ENCODE measurements at places on chromosomes 4 and X.
A peak's percentile ranks its signal among the peaks of the same experiment; 100 is the strongest.

DNA sequence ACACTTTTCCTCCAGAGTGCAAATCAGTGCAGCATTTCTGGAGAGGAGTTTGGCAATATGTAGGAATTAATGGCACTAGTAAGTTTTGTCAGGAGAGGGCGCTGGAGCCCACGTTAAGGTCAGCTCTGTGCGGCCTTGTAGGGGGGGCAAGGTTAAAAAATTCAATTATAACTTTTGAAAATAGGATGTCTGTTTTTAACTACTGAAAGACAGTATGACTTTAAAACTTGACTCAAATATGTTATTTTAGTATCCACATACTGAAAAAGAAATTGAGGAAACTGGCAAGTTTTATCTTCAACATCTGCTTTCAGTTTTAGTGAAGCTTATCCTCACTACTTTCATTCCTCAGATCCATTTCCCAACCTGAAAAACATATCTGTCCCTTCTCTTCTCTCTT, 30.9 kb upstream of the HSD17B13 start:
- peak; percentile 12 for DNase-seq

GRCh38 chr4:101019313-101019712, 328.0 kb downstream of the PPP3CA start:
- DNase-seq: no peak

DNA sequence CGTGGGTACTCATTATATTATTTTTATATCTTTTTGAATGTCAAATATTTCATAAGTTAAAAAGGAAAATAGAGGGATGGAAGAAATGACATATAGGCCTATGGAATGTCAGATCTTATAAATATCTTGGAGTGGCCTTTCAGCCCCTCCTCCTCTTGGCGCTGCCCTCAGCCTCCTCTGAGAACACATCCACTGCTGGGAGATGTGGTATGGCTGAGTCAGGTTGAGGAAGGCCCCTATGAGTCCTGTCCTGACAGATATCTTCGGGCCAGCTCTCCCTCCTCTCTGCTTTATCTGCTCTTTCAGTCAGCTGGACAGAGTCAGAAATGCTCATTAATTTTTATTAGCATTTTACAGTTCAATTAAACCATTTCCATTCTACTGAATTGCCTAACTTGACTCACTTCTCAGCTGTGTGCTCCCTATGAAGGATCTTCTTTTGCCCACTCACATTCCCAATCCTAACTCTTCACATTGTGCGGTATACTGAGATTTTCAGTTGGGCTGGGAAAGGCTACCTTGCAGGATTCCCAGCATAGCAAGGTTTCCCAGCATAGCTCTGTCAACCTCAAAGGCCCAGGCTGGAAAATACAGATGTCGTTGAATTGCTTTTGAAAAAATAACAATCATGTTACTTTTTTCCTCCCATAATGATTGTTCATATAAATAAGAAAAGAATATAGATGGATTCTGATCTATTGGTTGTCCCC, 128.0 kb downstream of the ARHGEF9 start:
- DNase-seq: no peak

DNA sequence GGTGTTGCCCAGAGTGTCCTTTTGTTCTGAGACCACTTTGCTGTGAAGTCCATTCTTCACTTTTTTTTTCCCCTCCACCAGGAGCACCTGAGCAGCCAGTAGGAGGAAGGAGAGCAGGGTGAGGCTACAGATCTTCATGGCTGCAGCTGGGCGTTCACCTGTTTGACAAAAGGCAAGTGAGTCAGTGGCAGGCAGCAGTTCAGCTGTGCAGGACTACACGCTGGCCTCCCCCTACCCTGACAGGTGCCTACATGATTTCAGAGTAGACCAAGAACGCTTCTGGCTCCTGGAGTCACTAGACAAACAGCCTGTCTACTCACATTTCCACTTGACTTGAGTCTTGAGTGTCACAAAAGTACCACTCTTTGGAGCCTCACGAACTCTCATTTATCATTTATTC, 2.0 kb downstream of the FGFBP1 start:
- no peak for DNase-seq

DNA sequence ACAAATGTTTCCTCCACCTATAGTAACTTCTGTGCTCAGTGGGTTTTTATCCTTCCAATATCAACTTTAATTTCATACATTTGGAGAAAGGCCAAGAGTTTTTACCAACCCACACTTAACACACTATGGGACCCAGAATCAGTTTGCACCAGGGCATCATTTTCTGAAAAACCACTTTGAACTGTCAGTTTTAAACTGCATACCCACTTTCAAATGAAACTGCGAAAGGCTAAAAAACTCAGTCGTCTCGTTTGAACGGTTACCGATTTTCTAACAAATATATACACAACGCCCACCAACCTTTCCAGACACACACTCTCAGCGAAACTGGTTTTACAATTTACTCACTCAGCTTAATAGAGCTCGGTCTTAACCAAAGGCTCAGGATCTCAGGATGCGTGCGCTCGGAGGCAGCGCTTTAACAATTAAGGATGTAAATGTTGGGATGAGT, 376 bp downstream of the ABCG2 start:
- DNase-seq: no peak

DNA sequence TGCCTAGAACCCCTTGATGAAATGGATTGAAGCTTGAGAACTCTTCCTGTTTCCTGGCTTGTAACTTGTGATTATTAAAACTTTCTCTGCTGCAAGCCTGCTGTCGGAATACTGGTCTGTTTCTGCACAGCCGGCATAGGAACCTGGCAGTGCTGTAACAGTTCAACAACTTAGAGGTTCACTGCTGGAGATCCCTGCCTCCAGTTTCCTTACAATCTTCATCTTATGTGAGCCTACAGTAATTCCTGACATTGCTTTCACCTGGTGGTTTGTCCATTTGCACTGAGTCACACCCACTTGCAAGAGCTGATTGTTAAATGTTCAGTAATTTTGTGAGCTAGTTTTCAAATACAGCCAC, 1.3 kb upstream of the SEPSECS start:
- DNase-seq: no peak

- DNase-seq: no peak
These were observed 62.6 kb upstream of the CLNK start for GRCh38 chr4:10747186-10747585.

DNA sequence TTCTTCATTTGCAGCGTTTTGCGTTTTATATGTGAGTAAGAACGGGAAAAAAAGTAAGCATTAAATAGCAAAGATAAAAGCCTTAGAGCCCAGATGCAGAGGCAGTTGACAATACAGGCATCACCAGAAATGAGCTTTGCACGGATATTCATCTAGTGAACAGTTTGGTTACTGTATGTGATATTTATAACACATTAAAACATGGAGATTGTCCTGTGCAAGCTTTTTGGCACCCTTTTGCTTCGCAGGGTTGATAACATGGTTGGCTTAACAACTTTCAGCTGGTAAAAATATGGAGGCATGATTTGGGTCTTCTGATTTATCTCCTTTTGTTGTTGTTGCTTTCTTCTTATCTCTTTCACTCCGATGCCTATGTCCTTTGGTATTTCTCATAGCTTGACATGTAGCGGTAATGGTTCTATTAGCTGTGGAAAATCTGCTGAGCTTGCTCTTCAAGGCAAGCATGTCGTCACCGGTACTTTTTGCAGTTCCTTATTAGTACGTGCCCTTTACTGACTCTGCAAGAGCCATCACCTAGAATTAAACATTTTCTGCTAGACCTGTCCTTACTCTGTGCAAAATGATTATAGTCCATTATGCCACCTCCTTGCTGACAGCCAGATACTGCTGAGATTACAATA, 102.9 kb downstream of the PCDH7 start:
- no peak for DNase-seq

GRCh38 chr4:76430519-76431388, 4.3 kb upstream of the SHROOM3 start:
- no peak for DNase-seq

DNA sequence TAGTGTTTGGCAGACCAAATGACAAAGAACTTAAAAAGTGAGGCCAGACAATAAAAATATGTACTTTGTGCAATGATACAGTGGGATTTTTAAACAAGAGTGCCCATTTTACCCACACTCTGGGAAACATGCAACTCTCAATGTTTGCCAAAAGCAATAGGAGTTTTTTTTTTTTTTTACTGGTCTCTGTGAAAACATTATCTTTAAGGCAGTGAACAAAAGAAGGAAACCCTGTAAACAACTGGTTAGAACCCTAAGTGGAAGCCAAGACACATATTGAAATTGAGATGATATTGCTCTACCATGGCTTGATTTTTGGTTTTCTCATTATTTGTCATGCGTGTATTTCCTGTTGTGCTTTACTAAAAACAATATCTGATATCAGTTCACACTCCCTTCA, 67.2 kb upstream of the PPP3CA start:
- no peak for DNase-seq

GRCh38 chr4:114312338-114312737, 286.3 kb upstream of the UGT8 start:
- no peak for DNase-seq

DNA sequence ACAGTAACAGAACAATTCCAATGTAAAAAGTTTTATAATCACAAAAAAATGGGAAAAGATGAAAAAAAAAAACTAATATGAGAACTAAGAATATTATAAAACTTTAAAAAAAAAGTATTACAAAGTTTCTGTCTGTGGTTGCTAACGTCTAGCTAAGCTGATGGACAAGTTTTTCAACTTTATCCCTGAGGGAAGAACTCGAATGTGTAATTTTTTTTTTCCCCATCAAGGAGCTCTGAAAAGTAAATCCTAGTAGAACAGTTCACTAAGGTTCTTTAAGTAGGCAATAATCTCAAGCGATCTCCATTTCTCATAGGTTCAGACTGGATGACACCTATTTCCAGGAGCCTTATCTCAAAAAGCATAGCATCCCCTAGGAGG, 14.2 kb downstream of the ADGRA3 start:
- DNase-seq: no peak
